A549 treated with CORT108297 at 1 μM for 4 hours (cell line): ENCODE measurements at places on chromosomes 11 and 22. TPM values are rescaled to one million over a fixed set of nuclear protein-coding genes. Genes with fewer than 3 reads are reported as not detected.

P2RY2 gene
- total RNA-seq: 8.5 to 12.8 TPM (median 11.4 TPM) in 5 replicates

C22orf23 gene
- 0.16 to 0.29 TPM (median 0.22 TPM) in 5 replicates for total RNA-seq

FOLH1 gene
- not detected in 5 replicates for total RNA-seq

APOL6 gene
- total RNA-seq: 1.5 to 2.2 TPM (median 1.8 TPM) in 5 replicates

CWC15 gene
- total RNA-seq: 27.0 to 33.0 TPM (median 29.9 TPM) in 5 replicates

UBQLN3 gene
- total RNA-seq: not detected in 5 replicates

LRRC56 gene
- 0.45 to 0.93 TPM (median 0.75 TPM) in 5 replicates for total RNA-seq

SMC1B gene
- total RNA-seq: 0.02 to 0.03 TPM (median 0.03 TPM) in 3 of 5 replicates, not detected in the others

SHANK2 gene
- 6.5 to 8.8 TPM (median 7.7 TPM) in 5 replicates for total RNA-seq

UCP2 gene
- total RNA-seq: 71.6 to 85.6 TPM (median 79.9 TPM) in 5 replicates

CENATAC gene
- total RNA-seq: 11.1 to 18.7 TPM (median 12.0 TPM) in 5 replicates

NEFH gene
- total RNA-seq: 0.03 to 0.10 TPM (median 0.08 TPM) in 5 replicates

FAM180B gene
- total RNA-seq: not detected in 5 replicates

IGSF22 gene
- total RNA-seq: not detected in 5 replicates
